ENCODE measurements at places on chromosomes 3 and 15. TPM values are rescaled to one million over a fixed set of nuclear protein-coding genes. Genes with fewer than 3 reads are reported as not detected.

The TNFSF10 gene
- 34.5 TPM for total RNA-seq

The PPIB gene
- total RNA-seq, result 265 TPM

GRCh38 chr3:115989684-115990421 lies 366.5 kb downstream of the GAP43 start:
- DNase-seq, result no peak

DNA sequence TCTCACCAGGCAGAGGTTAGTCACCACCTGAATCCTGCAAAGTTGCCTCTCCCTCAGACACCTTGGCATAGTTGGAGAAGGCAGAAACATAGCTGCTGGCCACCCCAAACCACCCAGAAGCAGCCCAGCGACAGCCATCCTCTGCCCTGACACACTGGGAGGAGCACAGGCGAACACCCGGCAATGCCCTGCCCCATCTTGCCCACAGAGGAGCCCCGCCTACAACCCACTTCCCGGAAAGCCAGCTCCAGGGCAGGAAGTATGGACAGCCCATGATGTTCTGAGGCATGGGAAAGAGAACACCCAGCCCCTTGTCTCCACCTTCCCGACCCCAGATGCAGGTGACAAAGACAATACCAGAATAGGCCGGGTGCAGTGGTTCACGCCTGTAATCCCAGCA lies 12.6 kb upstream of the SHISA5 start:
- no peak for DNase-seq

The PRR20G gene
- not detected for total RNA-seq

The CACNA1D gene
- total RNA-seq, result 0.81 TPM

The TGM4 gene
- total RNA-seq, result not detected

The CEP19 gene
- 3.0 TPM for total RNA-seq

The WDR93 gene
- 0.27 TPM for total RNA-seq

- no peak for DNase-seq
These were observed 6.9 kb upstream of the SKIC8 start for GRCh38 chr15:78306176-78306774.

GRCh38 chr15:31046759-31047359 lies 54.7 kb downstream of the TRPM1 start:
- no peak for DNase-seq

GRCh38 chr3:52317208-52318000 lies 1.3 kb downstream of the DNAH1 start:
- DNase-seq, result peak; percentile 47

DNA sequence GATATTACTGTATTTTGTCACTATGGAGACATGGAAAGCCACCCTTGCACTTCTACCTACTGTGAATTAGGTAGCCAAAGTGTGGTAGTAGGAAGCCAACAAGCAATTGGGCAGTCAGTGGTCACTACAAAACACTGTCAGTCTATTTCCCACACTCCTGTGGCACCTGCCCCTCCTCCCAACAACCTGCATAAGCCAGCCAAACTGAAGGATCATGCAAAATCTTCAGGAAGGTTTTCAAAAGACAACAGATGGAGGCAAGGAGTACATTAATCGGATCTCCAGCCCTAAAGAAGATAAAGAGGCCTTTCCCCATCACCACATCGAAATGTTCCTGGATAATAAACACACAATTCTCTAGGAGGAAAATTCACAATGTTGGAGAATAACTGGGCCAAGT lies 11.9 kb downstream of the POMGNT2 start:
- DNase-seq, result no peak

The CISH gene
- total RNA-seq, result 17.8 TPM

DNA sequence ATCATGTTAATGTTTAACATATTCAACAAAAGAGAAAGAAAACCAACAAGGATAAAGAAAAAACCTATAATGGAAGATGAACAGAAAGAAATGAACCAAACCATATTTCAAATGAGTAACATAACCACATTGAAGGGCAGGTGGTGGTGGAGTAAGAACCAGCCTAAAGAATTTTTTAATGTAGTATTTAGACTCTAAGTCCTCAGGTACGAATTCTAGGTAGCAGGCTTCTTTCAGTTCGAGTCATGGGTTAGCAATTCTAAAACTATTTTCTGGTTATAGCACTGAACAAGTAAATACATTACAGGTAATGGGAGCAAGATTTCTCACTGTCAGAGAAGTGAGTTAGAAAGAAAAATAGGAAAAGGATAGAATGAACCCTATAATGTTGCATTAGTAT lies 24.4 kb downstream of the DCBLD2 start:
- no peak for DNase-seq

The TUSC7 gene
- not detected for total RNA-seq

- no peak for DNase-seq
These were observed 26.4 kb downstream of the CP start for GRCh38 chr3:149195221-149195620.

GRCh38 chr3:127006781-127007436 lies 24.0 kb downstream of the PLXNA1 start:
- no peak for DNase-seq

DNA sequence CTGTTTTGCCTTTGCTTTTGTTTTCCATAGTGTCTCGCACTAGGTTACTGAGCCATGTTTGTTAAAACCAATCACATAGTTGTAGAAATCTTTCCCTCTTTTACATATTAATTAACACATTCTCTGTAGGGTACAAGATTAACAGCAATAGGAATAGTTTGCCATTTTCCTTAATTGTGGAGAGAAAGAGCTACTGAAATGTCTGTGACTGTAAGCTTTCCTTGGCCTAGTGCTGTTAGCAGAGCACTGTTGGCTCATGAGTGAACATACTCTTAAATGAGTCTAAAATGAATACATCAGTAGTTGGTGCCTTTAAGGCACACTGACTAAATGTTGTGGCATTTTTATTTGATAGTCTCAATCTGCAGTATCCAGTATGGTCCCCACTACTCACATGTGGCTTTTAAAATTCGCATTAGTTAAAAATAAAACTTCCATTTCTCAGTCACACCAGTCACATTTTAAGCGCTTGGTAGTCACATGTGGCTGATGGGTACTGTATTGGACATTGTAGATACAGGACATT lies 28.2 kb downstream of the CHD2 start:
- no peak for DNase-seq

GRCh38 chr3:54131026-54131605 lies 8.8 kb downstream of the CACNA2D3 start:
- DNase-seq, result no peak

DNA sequence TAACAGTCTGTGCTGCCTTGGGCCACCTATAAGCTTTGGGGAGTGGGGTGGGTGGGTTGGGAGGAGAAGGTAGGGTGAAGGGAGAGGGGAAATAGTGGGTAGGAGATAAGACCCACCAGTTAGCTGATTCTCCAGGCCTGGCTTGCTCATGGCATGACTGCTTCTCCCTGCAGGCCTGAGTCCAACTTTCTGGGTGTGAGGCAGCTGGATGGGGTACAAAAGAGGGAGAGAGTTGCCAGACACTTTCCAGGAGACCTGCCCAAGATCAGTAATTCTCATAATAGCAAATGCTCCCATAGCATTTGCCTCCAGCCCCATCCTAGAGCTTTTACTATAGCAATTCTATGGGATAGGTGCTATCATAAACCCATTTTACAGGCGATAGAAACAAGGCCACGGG lies 7.7 kb downstream of the CGNL1 start:
- DNase-seq, result no peak

The CLEC3B gene
- 12.9 TPM for total RNA-seq

The IQSEC1 gene
- total RNA-seq, result 20.7 TPM

DNA sequence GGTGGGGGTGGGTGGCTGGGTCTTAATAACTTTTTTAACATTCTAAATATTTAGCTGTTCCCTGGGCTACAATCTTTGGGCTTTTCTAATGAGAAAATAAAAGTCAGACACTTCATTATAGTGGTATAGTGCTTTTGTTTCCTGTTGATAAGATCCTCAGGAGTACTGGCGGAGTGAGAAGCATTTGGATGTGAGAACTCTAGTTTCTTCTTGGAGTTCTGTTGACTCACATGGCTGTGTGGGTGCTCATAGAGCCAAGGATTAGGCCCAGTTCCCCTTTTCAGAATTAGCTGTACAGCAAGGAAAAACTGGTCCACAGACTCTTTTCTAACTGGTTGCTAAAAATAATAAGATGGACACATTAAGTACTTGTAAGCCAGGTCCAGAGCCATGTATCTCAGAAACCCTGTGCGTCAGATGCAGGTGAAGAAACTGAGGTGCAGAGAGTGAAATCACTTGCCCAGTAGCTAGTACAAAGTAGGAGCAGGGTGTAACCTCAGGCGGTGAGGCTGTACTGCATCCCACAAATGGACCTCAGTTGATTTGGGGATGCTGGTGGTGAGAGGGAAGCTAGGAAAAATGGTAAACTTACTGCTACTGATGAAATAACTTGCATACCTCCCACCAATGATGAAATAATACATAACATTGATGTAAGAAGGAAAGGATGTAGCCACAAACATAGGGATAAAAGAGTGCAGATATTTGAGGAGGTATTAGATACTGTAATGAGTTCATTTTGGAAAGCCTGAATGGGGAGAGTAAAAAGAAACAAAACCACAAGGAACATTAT lies 2.3 kb downstream of the ITPR1 start:
- DNase-seq, result peak; percentile 71

DNA sequence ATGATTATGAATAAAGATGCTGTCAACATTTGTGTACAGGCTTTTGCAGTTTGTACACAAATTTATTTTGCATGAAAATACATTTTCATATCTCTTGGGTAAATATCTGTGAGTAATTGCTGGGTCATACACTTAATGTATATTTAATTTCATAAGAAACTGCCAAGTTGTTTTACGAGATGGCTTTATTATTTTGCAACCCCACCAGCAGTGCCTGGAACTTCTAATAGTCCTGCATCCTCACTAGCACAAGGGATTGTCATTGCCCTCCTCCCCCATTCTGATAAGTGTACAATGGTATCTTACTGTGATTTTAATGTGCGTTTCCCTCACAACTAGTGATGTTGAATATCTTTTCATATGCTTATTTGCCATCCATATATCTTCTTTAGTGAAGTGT lies 45.2 kb downstream of the ASTE1 start:
- no peak for DNase-seq

The SUSD5 gene
- under 0.01 TPM for total RNA-seq

The CCR9 gene
- total RNA-seq, result 1.9 TPM

The BFSP2 gene
- 0.27 TPM for total RNA-seq

GRCh38 chr3:28399206-28399605 lies 50.6 kb upstream of the AZI2 start:
- DNase-seq, result no peak

- peak; percentile 86 for DNase-seq
These were observed 115.0 kb upstream of the VEPH1 start for GRCh38 chr3:157618075-157618760.

The CKMT1A gene
- total RNA-seq, result not detected

The NR1I2 gene
- 2.4 TPM for total RNA-seq

DNA sequence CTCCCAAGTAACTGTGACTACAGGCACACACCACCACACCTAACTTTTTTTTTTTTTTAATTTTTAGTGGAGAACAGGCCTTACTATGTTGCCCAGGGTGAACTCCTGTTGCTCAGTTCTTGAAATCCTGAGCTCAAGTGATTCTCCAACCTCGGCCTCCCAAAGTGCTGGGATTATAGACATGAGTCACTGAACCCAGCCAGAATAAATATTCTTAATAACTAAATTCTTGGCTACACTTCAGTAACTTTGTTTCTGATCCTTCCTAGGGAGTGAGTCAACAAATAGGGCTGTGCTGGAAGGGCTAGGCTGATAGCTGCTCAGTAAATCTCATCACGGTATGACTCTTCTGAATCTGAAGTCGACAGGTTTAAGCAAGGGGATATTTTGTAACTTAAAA lies 56.6 kb downstream of the P3H2 start:
- DNase-seq, result no peak

- no peak for DNase-seq
These were observed 603 bp downstream of the PLEKHO2 start for GRCh38 chr15:64842096-64842939.

DNA sequence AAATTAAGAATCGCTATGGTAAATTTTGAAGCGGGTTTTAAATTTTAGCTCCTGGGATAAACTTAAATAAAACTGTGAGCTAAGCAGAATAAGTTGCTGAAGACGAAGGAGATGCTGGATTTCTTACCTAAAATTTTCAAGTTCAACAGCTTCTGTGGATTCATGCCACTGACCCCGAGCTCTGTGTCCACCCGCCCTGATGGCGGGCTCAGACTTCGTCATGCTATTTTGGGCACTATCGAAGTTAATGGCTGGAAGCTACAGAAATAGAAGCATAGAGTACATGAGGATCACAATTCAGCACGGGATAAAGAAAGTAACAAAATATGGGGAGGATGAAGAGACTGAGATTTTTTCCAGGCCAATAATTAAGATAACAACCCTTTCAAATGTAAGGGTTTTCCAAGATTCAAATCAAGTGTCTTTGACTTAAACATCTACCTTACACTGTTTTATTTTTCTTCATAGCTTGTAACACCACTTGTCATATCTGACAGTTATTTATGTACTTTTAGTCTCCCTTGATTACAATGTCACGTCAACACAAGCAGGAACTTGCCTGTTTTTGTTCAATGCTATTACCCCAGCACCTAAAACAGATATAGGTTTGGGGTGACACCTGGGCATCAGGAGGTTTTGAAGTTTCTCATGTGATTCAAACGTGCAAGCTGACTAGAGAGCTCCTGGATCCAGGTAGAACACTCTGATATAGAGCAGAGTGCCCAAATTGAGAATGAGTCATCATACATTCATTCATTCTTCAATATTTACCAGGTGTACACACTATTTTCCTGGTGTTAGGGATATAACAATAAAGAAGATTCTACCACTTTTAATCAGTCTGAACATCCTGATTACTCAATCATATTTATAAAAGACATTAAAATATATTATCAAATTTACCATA lies 23.0 kb downstream of the NEK10 start:
- DNase-seq, result no peak

- DNase-seq, result no peak
These were observed 82.0 kb downstream of the GPR156 start for GRCh38 chr3:120203016-120203415.

GRCh38 chr3:55597641-55598040 lies 110.5 kb upstream of the WNT5A start:
- no peak for DNase-seq

DNA sequence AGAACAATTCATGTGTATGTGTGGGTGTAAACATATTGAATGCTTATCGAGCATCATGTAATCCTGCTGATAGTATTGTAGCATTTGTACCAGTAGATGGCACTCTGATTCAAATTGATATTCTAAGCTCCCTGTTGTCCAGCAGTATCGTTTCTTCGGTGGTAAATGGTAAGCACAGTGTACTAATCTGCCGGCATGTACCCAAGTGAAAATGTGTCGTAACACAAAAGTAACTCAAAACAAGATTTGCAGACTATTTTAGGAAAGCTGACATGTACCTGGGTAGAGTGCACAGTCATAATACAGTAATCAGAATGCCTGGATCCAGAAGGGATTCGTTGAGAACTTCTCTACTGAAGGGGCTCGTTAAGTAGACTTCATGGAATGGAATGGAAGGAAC lies 31.7 kb upstream of the MNS1 start:
- DNase-seq, result peak; percentile 36

GRCh38 chr3:170360916-170361315 lies 3.4 kb downstream of the SKIL start:
- no peak for DNase-seq

DNA sequence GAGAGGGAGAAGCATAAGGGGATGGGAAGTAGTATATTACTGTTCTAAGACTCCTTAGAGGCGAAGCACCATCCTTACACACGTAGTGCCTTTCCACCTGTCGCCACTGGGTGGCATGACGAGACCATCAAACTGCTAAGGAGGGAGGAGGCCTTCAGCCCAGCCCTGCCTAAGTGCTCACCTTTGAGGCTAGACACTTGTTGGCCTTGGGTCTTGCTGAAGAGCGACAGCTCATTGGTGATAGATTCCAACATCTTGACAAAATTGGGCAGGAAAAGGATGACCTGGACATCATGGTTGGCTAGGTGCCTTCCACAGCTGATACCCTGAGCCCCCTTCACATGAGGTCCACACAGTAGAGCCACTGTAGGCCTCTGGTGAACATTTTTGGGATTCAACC lies 19.6 kb downstream of the CLK3 start:
- peak; percentile 70 for DNase-seq

All from hematopoietic multipotent progenitor cell (in vitro differentiated cells).